ENCODE measurements at places on chromosomes 2 and 18. TPM values are rescaled to one million over a fixed set of nuclear protein-coding genes. Genes with fewer than 3 reads are reported as not detected.

- DNase-seq, result no peak
Measured at GRCh38 chr2:32228181-32228580, 36.5 kb downstream of the NLRC4 start.

DNA sequence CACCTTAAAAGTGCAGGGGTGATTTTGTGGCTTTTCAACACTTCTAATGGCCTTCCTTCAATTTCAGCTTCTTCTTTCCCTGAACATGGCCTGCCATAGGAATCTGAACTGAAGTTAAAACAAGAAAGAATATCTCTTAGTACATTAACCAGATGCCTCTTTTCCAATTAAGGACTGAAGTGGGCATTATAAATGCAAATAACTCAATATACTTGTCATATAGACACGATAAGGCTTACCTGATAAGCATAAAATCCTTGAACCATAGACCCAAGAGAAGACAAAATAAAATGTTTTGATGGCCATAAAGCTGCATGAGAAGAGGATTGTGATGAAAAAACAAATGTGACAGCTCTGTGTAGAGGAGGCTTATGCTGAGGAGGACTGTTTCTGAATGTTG, 173.1 kb downstream of the MC4R start:
- no peak for DNase-seq

DNA sequence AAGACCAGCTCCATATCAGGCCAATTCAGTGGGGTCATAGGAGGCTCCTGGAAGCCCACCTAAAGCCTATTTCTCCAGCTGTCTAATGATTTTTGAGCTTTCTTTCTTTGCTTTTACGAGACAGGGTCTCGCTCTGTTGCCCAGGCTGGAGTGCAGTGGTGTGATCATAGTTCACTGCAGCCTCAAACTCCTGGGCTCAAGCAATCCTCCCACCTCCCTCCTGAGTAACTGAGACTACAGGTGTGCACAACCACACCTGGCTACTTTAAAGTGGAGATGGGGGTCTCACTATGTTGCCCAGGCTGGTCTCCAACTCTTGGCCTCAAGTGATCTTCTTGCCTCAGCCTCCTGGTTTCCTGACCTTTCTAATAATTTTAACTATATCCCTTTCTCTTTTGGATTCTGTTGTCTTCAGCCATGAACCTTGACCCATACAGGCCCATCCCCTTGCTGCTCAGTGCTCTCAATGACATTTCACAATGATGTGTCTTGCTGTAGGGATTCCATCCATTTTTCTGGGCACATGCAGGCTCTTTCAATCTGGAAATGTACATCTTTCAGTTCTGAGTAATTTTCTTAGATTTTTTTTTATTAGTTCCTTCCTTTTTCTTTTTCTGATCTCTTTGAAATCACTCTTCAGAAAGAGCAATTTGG, 29.7 kb downstream of the GNLY start:
- no peak for DNase-seq

GRCh38 chr18:51330148-51330547, 132.7 kb upstream of the MEX3C start:
- DNase-seq, result no peak

The ASIC4 gene
- total RNA-seq, result 3.4 TPM

The TDRD15 gene
- 0.04 TPM for total RNA-seq

DNA sequence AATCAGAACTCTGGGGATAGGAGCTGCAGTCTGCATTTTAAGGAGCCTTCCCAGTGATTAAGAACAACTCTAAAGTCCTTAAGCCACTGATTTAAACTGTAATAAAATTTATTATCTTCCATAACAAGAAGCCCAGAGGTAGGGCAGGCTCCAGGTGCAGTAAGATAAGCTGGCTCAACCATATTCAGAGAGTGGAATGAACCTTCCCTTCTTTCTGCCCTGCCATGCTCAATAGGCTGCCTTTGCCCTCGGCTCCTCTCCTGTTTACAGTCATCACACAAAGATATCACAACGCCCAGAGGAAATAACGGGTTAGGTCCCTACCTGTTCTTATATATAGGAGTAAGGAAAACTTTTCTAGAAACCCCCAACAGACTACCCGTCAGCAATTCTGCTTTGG, 90.5 kb upstream of the CDCA7 start:
- no peak for DNase-seq

DNA sequence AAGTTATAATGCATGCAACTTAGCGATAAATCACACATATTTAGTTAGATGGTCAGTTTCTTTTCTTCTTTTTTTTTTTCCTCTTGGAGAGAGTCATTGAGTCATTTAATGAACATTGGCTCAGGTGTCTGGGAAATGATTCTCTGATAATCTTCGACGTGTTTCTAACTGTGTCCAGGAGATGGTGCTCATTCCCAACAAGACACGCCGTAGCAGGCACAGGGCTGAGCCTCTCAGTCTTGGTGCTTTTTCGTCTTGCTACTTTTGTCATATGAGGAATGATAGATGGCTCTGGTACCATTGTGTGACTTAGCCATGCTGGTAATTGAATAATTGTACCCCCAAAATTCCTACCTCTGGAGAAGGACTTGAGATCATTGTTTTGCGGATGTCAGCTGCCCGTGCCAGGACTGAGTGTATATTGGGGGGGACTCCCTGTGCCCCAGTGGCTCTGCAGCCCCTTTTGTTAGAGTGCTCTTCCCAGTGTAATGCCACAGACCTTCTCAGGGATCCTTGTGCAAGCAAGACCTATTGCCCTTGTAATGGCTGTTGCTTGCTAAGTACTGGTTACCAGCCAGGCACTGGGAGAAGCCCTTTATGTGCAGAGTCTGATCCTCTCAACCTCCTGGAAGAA, 107.6 kb upstream of the CYRIA start:
- DNase-seq, result peak; percentile 34

The DYNAP gene
- total RNA-seq, result not detected

DNA sequence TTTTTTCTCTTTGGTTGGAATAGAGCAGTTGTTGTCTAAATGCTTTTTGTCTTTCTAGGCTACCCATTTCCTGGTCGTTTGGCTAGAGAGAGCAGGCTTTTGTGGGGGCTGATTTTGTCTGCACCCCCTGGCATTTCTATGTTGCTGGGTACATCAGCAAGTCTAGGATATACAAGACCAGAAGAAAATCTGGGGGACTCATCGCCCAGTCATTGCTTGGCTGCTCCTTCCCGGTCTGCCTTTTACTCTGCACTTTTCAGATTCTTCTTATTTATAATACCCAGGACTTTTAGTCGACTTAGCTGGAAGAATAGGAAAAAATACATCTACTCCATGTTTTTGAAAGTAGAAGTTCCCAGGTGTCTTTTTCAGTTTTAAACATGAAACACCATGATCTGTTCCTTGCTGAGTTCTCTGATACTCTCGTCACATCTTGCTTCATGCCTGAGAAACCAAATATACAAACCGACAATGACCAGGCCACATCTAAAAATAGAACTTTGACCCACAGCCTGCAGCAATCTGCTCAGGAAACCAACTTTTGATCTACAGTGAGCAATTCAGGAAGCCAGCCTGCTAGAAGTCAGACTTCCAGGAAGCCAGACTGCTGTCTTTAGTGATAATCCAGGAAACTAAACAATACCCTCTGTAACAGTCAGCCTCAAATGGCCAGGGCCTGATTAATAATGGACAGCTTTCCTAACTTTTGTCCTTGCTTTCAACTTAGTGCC, 163.8 kb upstream of the MEX3C start:
- DNase-seq, result no peak

The DSC2 gene
- 94.1 TPM for total RNA-seq

- no peak for DNase-seq
Measured at GRCh38 chr2:101658387-101658786, 39.1 kb upstream of the MAP4K4 start.

- DNase-seq, result no peak
Measured at GRCh38 chr2:229784791-229785190, 70.4 kb upstream of the DNER start.

- DNase-seq, result no peak
Measured at GRCh38 chr2:188964976-188965546, 9.1 kb upstream of the COL3A1 start.

GRCh38 chr18:50310080-50310479, 22.6 kb upstream of the CXXC1 start:
- no peak for DNase-seq

DNA sequence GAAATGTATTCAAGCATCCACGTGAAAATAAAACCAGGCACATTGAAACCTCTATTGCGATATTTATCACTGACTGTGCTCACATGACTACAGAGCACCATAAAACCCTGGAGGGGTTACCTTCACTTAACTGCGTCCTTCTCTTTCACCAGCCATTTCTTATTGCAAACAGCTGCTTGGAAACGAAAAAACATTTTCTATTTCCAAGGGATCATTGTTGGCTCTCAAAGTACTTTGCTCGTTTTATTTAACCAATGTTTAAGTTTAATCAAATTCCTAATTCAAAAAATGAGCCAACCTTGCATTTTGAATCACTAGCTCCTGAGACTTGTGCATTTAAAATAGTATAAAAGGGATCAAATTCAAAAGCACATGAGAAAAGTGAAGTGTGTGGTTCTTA, 134.4 kb downstream of the OSR1 start:
- no peak for DNase-seq

The SATB2 gene
- total RNA-seq, result 4.7 TPM

DNA sequence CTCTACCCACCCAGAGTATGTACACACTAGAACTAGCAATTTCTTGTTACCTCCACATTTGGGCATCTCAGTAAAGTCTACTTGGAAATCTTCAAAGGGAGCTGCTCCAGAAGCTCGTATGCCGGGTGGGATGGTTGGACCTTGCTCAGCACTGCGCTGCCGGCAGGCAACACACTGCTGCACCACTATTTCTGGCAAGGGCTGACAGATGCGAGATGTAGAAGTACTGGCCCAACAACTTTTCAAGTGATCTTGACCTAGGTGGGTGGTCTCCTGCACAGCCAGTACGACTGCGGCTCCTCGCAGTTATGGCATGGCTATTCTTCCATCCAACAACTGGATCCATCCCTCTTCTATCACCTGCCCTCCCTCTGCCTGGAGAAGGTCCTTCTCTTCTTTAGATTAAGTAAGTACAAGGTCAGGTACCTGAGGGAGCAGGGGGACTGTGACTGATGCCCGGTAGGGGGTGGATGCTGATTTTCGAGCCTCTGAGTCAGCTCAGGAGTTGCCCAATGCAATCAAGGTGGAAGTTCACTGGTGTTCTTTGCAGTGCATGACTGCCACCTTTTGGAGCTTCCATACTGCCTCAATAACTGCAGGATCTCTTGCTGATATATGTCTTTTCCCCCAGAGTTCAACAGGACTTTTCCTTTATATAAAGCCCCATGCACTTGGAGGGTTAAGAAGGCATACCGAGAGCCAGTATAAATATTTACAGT, 100.4 kb upstream of the SLC1A4 start:
- no peak for DNase-seq

DNA sequence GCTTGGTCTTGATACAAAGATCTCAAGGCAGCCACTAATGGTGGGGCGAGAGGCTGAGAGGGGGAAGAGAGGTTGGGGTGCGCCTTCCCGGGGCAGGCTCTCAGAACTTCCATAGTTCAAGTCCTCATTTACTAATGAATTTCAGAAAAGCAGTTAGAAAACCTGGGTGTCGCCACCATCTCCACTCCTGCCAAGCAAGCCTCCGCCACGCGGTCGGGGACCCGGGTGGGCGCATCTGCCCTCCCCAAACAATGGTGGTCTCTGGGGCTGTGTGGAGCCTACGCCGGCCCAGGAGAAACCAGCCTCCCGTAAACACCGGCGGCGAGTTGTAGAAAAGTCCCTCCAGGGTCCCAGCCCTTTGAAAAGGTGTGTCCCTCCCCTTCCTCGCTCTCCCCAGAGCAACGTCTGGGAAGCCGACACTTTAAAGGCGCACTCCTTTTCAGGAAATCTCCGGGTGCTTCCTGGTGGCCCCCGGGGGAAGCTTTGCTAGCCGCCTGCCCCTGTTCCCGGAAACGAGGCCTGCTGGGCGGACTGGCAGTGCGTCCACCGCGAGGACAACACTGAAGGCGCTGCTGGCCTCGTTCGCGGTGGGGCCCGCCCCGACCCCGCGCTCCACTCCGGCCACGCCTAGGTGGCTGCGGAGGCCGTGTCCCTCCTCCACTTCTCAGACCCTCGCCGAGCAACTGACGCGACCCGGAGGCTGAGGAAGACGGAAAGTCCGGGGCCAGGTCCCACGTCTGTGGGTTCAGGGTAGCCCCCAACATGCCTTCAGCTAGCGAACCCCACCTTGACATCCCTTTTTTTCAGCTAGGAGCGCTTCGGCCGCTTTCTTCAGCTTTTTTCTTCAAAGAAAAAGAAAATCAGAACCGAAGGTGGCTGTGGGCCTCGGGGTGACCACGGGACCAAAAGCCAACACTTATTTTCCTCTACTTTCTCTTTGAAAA, 16.8 kb downstream of the EVX2 start:
- DNase-seq, result no peak

The CSRNP3 gene
- 10.7 TPM for total RNA-seq

- DNase-seq, result no peak
Measured at GRCh38 chr2:201414099-201415023, 36.9 kb downstream of the TRAK2 start.

All from progenitor cell of endocrine pancreas (in vitro differentiated cells).